ENCODE measurements at places on chromosomes 13 and 19.

DNA sequence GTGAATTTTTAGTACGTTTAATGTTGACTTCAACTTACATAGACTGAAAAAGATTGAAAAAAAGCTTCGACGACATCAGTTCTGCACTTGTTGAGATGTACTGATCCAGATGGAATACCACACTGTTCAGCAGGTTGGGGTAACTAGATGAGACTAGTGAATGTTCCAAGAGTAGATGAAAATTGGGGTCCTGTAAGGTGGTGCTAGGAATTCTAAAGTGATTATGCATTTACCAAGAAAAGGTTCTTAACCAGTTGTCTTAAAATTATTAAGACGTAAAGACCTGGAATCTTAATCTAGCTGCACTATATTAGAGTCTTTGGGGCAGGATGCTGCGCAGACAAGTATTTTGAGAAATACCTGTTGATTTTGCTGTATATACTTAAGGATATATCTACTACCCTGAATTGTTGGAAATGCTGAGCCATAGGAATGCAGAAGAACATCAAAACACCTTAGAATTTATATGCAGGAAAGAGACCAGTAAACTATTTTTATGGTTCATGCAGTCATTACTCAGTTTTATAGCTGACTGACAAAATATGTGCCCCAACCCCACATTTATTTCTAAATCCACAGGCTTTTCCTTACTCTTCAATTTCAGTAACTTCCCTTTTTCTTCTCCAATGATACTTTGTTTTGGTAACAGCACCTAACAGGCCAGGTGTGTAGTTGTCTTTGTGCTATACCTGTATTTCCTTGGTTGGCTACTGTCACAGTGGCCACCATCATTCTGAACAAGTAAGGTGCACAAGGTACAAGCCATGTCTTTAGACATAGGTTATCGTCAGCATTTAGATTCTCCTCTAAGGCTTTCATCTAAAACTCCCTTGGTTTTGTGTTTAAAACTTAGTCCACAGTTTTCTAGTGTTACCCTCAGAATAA, 8.6 kb downstream of the MIR17HG start:
- DNase-seq = no peak

DNA sequence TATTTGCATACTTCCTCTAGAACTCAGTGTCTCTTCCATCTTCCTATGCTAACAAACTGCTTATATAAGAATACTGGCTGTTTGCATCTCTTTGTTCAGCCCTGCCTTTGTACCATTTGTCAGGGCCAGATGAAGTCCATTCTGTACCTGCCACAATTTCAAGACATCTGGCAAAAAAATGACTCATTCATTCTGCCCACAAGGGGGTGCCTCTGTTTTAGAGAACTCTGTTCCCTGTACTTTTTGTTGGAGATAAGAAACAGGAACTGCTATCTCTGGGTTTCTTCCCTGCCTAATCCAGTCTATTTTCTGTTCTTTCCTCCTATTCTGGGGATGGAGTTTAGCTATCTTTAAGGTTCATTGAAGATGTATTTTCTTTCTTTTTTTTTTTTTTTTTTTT, 23.0 kb downstream of the ZNF568 start:
- no peak for DNase-seq

DNA sequence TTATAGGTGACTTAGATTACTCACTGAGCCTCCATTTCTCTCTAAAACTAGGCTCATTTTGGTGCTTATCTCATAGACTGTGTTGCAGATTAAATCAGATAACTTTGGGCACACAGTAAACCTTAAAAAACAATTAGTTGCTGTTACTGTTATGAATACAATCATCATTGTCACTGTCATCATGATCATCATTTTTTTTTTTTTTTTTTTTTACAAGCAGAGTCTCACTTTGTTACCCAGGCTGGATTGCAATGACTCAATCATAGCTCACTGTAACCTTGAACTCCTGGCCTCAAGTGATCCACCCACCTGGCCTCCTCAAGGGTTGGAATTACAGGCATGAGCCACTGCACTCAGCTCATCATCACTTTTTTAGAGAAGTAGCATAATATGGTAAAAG, 60.0 kb downstream of the VWA8 start:
- DNase-seq = no peak

DNA sequence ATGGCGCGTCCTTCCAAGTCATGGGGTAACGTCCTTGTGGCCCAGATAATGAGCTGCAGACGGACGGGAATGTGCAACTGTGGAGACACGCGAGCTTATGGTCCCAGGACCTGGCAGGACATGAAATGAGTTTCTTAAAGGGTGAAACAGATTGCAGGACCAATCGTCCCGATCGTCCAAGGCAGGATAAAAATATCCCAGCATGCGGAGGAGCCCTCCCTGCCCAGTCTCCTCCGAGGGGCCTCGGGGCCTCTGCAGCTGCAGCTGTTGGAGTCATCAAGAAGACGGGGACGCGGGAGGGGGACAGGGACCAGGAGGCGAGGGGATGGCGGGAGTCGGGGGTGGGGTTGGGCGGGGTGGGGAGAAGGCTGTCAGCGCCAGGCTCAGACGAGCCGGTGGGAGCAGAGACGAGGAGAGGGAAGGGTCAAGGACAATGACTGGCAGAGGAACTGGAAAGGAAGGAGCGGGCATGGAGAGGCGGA, 14.4 kb upstream of the GARIN5A start:
- no peak for DNase-seq

- no peak for DNase-seq
Observed at GRCh38 chr13:86960876-86961275, 710.3 kb upstream of the SLITRK5 start.

GRCh38 chr13:78103936-78104335, 185.3 kb upstream of the EDNRB start:
- no peak for DNase-seq

- DNase-seq = peak; percentile 29
Observed at GRCh38 chr19:14072535-14073260, at the start of gene MISP3. TSS of gene MISP3 (plus strand) at chr19:14072786. CDS start at chr19:14073310, 524 bp downstream.

GRCh38 chr19:21396121-21396520, 812 bp upstream of the ZNF493 start:
- no peak for DNase-seq

GRCh38 chr13:22454586-22454985, 726.2 kb upstream of the SGCG start:
- no peak for DNase-seq

- DNase-seq = no peak
Observed at GRCh38 chr13:65830411-65831205, 1399.5 kb downstream of the PCDH9 start.

Data from CD4-positive, alpha-beta T cell treated with Interferon gamma for 1 hour (primary cell).